ENCODE measurements at places on chromosomes 5 and 9. TPM values are rescaled to one million over a fixed set of nuclear protein-coding genes. Genes with fewer than 3 reads are reported as not detected.

Gene MEGF10
- total RNA-seq, result under 0.01 TPM

Gene BTNL8
- 1.0 TPM for total RNA-seq

DNA sequence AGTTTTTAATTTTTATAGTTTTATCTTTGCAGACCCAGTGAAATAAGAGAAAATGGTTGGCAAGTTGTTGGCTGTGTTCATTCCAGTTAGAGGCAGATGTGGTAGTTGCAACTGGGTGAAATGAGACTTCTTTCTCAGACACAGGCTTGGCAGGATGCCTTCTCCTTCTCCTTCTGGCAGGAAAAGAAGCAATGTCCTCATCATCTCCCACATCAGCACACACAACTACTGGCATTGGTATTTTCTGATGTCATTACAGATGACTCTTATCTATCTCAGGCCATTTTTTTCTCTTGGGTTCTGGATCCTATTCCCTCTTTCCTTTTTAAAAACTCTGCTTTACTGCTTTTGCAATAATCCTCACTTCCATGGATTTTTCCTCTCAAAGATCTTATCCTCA is 103.3 kb upstream of the EDIL3 start:
- H3K27me3 ChIP-seq, result no peaks in the 10 kb centered on the region
- no peak overlapping the region for H3K27ac ChIP-seq
- no peak overlapping the region for H3K4me3 ChIP-seq
- no peak for DNase-seq
- no peaks in the 10 kb centered on the region for H3K4me1 ChIP-seq

DNA sequence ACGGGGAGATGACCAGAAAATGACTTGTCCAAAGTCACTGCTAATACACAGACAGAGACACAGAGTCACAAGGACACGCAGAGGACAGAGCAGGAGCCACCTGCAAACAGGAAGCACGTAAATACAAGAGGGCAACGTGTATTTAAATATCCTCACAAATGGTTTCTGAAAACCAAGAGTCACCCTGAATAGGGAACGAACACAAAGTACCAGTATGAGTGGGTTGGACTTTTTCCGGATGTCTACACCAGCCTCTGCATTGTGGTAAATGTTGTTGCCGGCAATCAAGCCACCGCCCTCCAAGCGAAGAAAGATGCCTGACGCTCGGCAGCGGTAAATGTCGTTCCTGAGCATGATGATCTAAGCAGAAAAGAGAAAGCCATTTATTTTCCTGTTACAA is 44.5 kb downstream of the FBXO10 start:
- H3K27ac ChIP-seq, result no peak overlapping the region
- DNase-seq, result no peak
- H3K36me3 ChIP-seq, result peaks cover 4% of the 10 kb centered on the region

DNA sequence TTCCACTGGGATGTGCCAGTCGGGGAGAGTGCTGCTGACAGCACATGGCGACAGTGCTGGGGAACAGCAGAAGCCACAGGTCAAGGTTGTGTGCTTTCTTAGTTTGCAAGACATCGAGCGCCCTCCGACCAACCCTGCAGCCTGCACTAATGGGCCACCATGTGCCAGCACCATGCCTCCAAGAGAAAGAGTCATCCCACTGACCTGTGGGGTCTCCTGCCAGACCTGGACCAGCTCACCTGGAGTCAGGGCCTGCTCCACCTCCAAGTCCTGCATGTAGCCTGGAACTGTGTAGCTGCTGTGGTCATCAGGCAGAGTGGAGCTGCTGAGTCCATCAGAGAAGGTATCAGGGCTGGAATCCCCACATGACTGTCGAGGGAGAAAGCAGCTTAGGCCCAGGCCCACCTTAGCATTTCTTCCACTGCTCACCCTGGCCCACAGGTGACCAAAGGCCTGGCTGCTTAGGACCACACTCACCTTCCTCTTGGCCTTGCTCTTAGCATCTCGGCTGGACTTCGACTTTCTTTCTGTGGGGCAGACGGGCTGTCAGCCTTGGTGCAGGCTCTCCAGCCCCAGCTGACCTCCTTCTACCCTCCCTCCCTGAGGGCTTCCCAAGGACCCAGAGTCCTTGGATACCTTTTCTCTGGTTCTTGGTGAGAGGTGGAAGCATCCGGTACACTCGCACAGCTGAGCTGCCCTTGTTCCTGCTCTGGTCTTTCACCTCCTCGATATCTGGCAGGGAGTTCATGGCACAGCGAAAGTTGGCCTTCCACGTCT is 4.1 kb downstream of the IRF1 start:
- H3K27ac ChIP-seq, result no peak overlapping the region
- H3K4me1 ChIP-seq, result peaks cover 26% of the 10 kb centered on the region
- peak; percentile 1 for DNase-seq
- no peaks in the 10 kb centered on the region for H3K27me3 ChIP-seq
- H3K36me3 ChIP-seq, result peaks cover 38% of the 10 kb centered on the region

Measured in body of pancreas (tissue), 4 donors.